ENCODE measurements at places on chromosomes 5 and 9.

DNA sequence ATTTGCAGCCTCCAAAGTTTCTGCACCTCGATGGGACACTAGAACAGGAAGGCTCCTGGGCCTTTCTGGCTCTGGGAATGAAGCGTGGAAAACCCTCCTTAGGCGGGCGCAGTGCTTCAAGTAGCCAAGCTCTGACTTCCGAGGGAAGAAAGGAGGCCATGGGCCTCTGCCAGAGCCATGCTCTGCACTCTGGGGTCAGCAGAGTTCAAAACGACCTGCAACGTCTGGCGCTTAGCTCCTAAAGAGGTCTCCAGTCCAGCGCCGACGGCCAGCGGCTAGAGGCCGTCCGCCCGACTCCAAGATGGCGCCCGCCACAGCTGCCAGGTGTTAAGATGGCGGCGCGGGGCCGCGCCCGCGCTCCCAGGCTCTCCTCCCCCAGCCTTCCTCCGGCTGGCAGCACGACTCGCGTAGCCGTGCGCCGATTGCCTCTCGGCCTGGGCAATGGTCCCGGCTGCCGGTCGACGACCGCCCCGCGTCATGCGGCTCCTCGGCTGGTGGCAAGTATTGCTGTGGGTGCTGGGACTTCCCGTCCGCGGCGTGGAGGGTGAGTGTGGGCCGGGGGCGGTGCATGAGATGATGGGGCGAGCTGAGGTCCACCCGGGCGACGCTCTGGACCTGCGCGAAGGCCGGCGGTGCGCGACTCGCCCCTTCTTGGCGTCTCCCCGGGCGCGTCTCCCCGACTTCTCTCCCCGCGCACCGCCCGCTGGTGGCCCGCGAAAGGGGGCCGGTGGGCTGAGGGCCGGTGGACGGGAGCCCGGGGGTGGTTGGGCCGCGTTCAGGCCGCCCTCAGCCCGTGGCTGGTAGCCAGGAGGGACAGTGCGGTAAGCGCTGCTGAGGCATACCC, at the start of gene TXNDC15:
TSS of gene TXNDC15 (plus strand) at position 385 of the 844 bp plus-strand sequence. CDS start at position 442, 57 bp downstream.
- DNase-seq = peak; percentile 88

GRCh38 chr5:89930591-89931392, 478.8 kb downstream of the CETN3 start:
- DNase-seq = no peak

GRCh38 chr5:168128111-168128510, 163.3 kb upstream of the WWC1 start:
- DNase-seq = no peak

DNA sequence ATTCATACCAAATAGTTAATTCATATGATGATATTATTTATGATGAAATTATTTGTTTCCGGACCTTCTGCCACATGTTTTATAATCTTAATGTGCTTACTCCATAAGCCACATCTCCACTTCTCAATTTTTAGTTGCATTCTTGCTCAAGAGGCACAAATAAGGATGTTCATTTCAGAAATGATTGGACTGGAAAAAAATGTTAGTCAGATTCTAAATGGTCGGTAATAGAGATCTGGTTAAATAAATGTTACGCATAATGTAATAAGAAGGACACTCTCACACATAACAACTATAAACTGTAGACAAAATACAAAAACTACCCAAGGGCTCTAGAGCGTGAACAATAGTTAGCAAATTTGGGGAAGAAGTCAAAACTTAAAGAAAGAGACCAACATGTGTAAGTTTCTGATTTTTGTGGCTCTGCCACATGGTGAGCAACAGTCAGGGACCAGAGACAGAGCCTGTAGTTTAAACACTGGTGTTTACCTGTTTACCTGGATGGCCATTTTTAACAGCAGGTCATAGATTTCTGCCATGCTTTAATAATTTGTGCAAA, 554.3 kb upstream of the CLINT1 start:
- DNase-seq = no peak

DNA sequence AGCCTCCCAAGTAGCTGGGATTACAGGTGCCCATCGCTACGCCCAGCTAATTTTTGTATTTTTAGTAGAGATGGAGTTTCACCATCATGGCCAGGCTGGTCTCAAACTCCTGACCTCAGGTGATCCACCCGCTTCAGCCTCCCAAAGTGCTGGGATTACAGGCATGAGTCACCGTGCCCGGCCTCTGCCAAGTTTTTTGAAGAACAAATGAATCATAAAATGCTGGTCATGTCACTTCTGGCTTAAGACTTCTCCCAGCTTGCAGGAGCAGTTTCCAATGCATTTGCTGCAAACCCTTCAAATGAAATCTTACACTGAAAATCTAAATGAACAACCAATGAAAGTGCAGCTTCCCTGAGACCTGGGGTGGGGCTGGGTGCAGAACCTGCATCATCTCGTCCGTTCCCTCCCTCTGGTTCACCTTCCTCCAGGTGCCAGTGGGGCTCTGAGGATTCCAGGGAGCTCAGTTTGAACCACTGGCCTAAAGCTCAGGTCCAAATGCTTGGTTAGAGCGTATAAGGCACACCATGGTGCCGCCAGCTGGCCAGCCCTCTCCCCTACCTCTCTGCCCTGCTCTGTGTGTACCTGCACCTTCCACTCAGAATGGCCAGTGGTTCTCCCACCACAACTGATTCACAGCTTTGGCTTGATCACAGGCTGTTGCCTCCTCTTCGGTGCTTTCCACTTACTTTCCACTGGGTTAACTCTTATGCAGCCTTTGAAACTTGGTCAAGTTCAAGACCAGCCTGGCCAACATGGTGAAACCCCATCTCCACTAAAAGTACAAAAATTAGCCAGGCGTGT, 39.8 kb upstream of the FUBP3 start:
- no peak for DNase-seq

GRCh38 chr5:12204761-12205160, 300.5 kb upstream of the CTNND2 start:
- no peak for DNase-seq

DNA sequence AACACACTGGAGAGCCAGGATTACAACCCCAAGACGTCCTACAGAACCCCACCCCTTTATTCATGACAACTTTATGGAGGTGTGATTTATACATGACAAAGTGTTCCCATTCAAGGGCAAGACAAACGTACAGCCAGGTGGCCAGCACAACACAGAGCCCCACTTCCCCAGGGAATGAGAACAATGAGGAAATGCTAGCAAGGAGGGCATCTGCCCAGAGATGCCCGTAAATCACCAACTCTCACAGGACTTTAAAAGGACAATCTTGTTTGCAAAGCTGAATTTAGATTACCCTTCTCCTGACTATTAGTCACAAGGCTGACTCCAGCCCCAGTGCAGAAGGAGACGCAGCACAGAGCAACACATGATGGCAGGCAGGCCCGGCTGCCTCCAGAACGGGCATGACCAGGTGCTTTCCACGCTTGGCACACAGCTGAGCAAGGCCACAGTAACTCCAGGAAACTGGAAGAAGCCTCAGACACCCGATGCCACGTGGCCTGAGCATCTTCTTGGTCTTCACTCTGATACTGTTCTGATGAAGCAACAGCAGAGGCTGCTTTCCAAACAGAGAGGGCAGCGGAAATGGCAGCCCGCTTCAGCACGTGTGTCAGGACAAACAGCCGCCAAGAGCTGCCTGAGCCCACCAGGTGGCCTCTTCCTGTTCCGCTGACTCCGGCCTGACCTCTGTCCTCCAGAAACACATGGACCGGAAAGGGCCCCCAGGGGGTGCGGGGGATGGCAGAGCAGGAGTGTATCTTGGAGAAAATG, 51.4 kb downstream of the ROR2 start:
- DNase-seq = peak; percentile 68

- peak; percentile 53 for DNase-seq
Measured at GRCh38 chr9:87620731-87621322, 105.1 kb upstream of the CTSL start.

GRCh38 chr5:130289132-130290088, 385.1 kb downstream of the CHSY3 start:
- DNase-seq = no peak

DNA sequence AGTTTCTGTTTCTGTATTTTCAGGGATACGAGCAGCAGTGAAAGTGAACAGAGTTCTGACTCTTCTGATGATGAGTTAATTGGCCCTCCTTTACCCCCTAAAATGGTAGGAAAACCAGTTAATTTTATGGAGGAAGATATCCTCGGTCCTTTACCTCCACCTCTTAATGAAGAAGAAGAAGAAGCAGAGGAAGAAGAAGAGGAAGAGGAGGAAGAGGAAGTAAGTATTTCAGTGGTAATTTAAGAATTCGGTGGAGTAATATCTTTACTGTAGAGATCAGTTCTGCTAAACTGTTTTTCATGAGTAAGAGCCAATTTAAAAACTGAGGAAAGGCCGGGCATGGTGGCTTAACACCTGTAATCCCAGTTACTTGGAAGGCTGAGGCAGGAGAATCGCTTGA, 17.2 kb downstream of the WDR70 start:
- no peak for DNase-seq

DNA sequence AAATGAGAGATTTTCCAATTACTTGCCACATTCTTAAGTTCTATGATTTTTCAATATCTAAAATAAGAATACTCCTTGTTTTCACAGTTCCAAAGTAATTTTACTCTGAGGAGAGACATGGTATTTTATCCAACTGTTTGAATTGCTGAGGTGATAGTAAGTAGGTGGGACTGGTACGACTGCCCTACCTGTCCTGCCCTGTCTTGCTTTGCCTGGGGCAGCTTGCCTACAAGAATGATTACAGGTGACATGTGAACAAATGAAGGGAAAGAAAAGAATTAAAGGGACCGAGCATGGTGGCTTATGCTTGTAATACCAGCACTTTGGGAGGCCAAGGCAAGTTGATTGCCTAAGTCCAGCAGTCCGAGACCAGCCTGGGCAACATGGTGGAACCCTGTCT, 41.6 kb upstream of the HMGCS1 start:
- DNase-seq = no peak

DNA sequence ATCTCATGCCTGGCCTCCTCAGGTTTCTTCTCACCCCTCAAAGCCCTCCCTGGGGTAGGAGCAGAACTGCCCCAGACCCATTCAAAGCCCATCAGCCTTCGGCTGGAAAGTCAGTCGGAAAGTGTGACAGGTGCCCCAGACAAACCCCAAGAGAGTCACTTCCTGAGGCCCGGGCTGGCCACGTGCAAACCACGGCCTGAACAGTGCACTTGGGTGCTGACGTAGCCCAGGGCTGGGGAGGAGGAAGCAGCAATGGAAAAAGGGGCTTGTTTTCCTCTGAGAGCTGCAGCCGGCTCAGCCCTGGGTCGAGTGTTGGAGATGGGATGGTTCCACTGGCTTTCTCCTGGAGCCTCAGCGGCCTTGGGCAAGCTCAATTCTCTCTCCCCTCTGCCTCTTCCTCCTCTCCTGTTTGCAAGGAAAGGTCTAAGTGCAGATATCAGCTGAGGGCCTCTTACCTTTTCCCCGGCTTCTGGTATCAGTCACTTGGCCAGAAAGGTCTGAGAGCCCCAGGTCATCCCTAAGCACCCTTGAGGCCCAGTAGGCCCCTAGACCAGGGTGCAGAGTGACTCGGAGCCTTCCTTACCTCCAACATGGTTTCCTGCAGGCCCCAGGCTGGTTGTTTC, 5.9 kb upstream of the EGR1 start:
- no peak for DNase-seq

DNA sequence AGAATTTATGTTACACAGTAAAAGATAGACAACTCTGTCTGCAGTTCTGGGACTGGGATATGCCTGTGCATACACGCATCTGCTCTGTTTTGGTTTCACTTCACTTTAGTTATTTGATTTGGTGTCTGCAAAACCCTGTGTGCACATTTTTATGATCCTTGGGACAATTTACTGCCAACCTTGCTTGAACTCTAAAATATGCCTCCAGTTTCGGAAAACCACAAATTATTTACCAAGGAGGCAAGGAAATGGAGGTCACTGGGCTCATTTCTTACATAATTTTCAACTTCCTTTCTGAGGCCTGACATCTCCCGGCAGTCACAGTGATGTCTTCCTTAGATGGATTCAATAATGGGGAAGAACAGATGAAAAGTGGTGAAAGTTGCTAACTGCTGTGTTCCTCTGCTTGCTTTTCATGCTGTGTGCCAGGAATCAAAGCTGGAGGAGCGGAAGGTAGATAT, 61.2 kb upstream of the TAF11L2 start:
- DNase-seq = no peak

GRCh38 chr5:140018096-140018481, 25.0 kb downstream of the NRG2 start:
- DNase-seq = no peak

GRCh38 chr9:83933790-83934189, 12.6 kb upstream of the KIF27 start:
- no peak for DNase-seq

DNA sequence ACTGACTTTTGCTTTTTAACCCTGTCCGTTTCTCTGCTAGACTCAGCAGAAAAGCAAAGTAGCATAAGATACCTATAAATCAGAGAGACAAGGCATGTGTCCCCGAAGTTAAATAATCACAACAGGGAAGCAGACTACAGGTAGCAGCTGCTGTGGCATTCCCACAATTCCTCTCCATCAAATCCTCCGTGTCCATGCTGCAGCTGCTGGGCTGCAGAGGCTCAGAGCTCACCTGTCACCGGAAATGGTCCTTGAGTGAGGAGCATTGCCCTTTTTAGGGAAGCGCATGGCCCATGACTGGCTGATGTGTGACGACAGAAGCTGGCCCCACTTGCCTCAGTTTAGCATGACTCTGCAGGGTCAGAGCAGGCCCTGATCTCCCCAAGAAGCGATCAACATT, 125.0 kb downstream of the MSX2 start:
- no peak for DNase-seq

- DNase-seq = no peak
Measured at GRCh38 chr9:21081999-21082398, 4.3 kb upstream of the IFNB1 start.

- DNase-seq = no peak
Measured at GRCh38 chr5:112918679-112919078, 3.3 kb downstream of the REEP5 start.

GRCh38 chr5:76385540-76385939, 17.5 kb upstream of the IQGAP2 start:
- DNase-seq = no peak

GRCh38 chr5:15431923-15432322, 68.1 kb upstream of the FBXL7 start:
- no peak for DNase-seq

- DNase-seq = no peak
Measured at GRCh38 chr5:158553962-158554336, 545.8 kb downstream of the EBF1 start.

- no peak for DNase-seq
Measured at GRCh38 chr9:73081979-73082657, 69.5 kb upstream of the ANXA1 start.

- DNase-seq = no peak
Measured at GRCh38 chr9:95595721-95596295, 79.0 kb upstream of the PTCH1 start.
